Stimulated activated CD4-positive, alpha-beta T cell treated with anti-CD3 and anti-CD28 coated beads, TNF-alpha, amount 100 ng/mL, for 4 hours (primary cell): ENCODE measurements at places on chromosomes 3 and 15.

DNA sequence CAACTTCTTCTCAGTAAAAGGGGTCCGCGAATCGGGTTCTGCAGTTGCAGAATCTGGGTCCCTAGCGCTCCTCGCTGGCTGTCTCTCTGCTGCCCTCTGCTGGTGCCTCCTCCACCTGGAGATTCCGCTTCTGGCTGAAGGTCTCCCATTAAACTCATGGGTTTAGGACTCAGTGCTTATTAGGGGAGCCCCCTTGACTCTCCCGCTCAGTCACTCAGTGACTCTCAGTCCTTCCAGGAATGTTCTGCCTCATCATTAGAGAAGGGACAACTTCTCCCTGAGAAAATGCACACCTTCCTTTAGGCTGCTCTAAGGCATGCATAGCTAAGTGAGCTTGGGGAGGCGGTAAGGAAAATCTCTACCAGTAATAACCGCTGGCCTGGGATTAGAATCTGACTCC, 7.1 kb downstream of the CPN2 start:
- DNase-seq = peak; percentile 38

GRCh38 chr15:85743392-85744055, 51.2 kb downstream of the KLHL25 start:
- no peak for DNase-seq

DNA sequence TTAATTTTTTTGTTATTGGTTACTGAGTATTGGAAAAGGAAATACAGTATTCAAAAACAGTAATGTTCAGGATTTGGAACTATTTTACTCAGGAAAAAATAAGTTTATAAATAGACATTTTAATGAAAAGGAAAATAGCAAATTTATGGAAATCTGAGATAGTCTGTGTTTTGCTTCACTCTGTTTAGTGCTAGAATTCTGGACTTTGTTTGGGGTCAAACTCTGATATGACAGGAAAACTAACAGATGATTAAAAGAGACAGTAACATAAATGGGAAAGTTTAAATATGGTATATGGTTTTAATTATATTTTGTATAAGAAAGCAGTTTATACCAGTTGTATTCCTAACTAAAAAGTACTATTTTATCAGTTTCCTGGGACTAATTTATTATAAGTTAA, 17.4 kb downstream of the SETD5 start:
- DNase-seq = no peak

DNA sequence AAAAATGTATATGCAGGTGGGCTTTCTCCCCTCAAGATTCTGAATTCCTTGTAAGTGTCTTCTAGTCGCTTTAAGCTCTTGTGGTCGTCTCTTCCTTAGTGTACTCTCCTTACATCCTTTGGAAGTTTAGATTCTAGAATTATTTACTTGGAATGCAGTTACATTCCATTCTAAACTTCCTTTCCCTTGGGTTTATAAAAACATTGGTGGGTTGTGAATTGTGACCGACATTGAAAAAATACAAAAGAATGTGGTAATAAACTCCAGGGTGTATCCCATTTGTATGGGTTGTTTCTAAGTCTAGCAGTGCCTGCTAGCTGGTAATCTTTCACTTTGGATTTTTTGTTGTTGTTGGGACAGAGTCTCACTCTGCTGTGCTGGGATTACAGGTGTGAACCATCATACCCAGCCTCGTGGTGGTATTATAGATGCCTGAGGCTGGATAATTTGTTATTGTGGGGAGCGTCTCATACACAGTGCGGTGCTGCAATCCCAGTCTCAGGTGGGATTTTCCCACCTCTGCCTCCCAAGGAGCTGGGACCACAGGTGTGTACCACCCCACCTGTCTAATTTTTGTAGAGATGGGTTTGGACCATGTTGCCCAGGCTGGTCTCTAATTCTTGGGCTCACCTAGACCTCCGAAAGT, 9.1 kb downstream of the CHD2 start:
- DNase-seq = no peak

DNA sequence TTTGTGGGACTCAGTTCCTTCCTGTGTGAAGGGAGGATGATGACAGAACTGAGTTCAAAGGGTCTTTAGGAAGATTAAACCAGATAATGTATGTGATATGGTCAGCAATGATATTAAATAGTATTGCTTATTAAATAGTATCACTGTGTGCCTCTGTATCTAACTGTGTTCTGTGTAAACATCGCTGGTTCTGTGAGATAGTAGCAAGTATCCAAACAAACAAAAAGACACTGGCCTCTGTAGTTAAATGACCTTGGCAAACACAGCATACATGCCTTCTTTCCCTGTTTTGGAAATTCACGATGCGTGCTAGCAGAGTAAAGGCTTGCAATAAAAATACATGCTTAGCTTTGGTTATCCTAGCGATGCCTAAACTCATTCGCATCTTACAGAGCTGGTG, 76.1 kb downstream of the MESD start:
- no peak for DNase-seq

GRCh38 chr15:39066677-39067076, 502.1 kb upstream of the RASGRP1 start:
- DNase-seq = no peak

- DNase-seq = no peak
These were observed 119.2 kb upstream of the ASB14 start for GRCh38 chr3:57411715-57412114.

DNA sequence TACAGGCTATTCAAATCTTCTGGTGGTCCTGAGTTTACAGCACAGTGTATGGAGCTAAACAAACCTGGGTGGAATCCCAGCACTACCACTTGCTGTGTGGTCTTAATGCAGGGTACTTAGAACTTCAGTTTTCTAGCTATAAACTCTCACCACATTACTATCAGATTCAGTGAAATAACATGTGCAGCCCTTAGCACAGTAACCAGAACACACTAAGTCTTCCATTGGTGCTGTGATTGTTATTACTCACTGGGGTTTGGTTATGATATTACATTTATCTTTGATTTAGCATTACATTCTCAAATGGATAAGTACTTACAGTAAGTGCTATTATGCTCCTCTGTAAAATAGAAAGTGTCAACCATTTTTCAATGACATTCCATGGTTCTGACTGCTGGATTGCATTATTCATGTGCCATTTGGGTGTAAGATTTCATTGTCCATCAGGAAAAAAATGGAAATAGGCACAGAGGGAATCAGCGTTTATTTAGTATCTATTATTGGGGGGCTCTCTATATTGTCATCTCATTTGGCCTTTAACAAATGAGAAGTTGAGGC, 81.9 kb downstream of the PDE8A start:
- no peak for DNase-seq

DNA sequence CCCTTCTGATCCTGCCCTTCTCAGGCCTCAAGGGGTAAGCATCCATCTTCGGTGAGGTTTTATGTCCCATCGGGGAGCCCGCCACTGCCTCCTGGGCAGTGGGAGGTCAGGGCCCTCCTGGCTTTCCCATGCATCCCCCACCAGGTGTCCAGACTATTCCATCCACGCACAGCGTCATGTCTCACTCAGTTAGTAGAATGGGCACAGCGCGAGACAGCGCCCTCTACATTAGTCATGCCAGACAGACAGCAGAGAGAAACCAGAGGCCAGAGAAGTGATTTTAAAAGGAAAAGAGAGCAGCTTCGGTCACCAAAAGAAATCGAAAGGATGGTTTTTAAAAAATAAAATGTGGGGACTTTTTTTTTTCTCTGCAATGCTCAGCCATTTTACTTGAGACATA, 49.8 kb downstream of the ZDHHC3 start:
- DNase-seq = no peak

DNA sequence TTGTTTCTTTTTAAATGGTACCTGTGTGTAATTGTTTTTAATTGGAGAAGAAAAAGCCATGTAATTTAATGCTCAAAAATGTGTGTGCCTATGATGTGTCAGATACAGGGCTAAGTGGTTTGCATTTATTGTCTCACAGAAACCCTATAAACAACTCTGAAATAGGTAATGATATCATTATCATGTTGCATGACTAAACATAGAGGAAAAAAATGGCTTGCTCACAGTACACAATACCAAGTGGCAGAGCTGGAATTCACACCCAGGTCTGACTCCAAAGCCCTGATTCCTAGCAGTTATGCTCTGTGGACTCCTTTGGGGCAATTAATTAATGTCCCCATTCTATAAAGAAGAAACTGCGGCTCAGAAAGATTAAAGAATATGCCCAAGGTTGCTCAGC, 237.4 kb upstream of the TRIM42 start:
- DNase-seq = no peak

GRCh38 chr3:181362378-181362777, 349.3 kb upstream of the SOX2 start:
- no peak for DNase-seq

- DNase-seq = no peak
These were observed 16.0 kb upstream of the CCNL1 start for GRCh38 chr3:157175691-157176507.

- DNase-seq = no peak
These were observed 14.3 kb upstream of the IL20RB start for GRCh38 chr3:136943436-136943835.

DNA sequence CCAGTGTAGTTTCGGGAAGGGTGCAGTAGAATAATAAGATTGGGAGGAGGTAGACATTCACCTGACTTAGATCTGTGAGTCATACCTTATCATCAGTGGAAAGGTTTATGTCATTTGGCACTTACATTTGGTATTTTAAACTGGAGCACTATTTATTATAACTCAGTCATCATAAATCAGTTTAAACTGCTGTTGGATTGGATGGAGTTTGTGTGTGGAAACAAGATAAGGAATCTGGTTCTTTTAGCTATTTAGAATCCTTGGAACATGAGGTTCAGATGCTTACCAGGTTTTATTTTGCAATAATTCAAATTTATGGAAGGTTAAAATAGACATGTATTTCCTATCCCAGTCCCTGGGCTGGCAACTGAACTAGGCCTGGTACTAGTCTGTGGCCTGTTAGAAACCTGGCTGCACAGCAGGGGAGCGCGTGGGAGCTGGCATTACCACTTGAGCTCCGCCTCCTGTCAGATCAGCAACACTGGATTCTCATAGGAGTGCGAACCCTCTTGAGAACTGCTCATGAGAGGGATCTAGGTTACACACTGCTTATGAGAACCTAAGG, 34.5 kb downstream of the ZFAND6 start:
- no peak for DNase-seq

DNA sequence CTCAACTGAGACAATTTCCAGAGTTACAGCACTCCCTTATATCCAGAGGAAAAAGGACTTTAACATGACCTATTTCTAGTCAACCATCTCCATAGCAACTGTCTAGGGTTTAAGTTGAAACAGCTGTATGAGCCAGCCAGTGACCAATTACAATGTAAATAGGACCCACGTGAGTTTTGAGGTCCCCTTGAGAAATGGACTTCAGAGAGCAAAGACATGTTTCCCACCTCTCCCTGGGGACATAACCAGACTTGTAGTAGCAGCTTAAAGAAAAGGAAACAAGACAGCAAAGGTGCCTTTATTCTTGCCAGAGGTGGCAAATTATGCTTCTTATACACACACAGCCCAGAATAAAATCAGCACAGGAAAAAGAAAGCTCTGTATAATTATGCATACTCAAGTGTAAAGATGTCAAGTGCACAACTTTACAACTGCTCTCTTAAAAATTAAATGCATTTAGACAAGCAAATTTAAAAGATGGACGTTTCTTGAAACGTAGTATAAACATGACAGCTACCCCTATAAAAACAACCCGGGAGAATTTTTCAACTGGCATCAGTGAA, 40.2 kb downstream of the SUMF1 start:
- DNase-seq = no peak

DNA sequence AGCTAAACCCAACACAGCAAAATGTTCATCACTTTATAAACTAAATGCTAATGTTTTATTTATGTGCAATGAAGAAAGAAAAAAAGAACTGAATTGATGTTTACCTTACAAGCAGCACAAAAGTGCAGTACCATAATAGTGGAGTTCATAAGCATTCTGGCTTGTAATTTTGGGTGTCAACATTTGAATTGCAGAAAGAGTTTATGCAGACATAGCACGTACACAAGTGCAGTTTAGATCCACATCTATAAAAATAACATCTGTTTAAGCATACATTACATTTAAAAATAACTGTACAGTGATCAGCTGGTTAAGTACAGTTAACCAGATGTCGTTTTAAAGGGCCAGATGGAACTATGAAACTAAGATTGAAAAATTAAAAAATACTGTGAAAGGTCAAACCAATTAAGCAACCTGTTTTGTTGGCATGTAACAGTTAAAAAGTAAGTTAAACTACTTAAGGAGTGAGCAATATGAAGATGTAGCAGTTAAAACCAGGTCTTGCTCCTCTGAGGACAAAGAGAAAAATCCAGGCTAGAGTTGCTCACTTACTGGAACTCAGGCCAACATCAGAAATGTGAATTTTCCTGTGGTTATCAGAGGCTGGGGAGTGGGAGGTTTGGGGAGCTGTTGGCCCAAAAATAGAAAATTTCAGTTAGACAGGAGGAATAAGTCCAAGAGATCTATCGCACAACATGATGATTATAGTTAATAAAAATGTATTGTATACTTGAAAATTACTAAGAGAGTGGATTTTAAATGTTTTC, 204.9 kb upstream of the MDFIC2 start:
- DNase-seq = no peak

GRCh38 chr3:57078344-57078634, 17.8 kb downstream of the SPATA12 start:
- no peak for DNase-seq

DNA sequence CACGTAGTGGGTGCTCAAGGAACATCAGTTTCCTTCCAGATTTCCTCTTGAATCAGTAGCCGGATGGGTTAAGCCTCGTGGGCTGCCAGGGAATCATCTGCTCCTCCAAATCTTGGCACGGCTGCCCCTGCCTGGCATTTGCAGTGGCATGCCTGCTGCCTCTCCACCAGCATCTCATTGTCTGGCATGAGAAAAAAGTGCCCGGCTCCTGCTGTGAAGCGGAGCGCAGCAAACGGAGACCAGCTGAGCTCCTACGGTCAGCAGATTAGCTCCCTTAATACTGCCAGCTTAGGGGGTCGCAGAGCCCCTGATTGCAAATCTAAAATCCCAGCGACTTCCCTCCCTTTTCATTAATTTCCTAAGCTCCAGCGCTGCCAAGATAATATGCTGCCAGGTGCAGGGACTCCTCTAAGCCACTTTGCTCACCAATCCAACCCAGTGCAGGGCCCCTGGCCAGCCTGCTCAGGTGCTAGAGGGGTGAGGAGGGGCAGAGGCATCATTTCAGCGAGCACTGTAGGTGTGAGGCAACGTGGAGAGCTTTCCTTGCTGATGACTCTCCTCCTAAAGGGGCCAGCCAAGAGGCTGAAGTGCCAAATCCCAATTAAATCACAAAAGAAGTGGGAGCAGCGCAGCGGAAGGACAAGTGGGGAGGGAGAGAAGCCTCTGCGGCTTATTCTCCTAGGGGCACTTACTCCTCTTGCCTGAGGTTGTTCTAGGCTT, 49.6 kb upstream of the ST8SIA2 start:
- DNase-seq = no peak
